ENCODE measurements at places on chromosomes 12 and 14.
A peak's percentile ranks its signal among the peaks of the same experiment; 100 is the strongest.

DNA sequence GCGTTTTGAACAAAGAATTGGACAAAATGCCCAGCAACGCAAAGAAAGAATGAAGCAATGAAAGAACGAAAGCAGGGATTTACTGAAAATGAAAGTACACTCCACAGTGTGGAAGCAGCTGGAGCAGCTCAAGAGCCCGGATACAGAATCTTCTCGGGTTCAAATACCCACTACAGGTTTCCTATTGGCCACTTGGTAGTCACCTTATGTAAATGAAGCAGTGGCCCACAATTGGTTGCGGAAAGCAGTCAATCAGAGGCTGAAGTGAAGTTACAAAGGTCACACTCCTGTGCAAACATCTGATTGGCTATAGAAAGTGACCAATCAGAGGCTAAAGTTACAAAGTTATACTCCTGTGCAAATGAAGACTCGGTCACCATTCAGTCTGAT, 15.0 kb upstream of the PPP1R13B start:
- no peak for DNase-seq

GRCh38 chr12:107344035-107344808, 250.9 kb upstream of the CRY1 start:
- no peak for DNase-seq

- no peak for DNase-seq
Observed at GRCh38 chr12:6603095-6603567, 4.0 kb downstream of the CHD4 start.

GRCh38 chr14:45084946-45085346, 1.0 kb downstream of the PRPF39 start:
- DNase-seq: no peak

GRCh38 chr14:34640826-34641225, 10.9 kb upstream of the SNX6 start:
- no peak for DNase-seq

DNA sequence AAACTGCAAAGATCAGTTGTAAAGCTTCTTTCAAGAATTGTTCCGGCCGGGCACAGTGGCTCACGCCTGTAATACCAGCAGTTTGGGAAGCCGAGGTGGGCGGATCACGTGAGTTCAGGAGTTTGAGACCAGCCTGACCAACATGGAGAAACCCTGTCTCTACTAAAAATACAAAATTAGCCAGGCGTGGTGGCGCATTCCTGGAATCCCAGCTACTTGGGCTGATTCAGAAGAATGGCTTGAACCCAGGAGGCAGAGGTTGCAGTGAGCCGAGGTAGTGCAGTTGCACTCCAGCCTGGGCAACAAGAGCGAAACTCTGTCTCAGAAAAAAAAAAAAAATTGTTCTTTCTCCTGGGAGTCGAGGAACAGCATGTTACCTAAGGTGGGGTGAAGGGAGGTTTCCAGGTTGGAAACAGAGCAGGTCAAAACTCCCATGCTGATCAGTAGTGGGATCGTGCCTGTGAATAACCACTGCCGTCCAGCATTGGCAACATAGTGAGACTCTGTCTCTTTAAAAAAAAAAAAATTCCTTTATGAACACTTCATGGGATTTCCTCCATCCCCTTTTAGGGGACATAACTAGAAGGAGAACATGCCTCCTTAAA, 13.9 kb downstream of the FBXO34 start:
- DNase-seq: no peak

DNA sequence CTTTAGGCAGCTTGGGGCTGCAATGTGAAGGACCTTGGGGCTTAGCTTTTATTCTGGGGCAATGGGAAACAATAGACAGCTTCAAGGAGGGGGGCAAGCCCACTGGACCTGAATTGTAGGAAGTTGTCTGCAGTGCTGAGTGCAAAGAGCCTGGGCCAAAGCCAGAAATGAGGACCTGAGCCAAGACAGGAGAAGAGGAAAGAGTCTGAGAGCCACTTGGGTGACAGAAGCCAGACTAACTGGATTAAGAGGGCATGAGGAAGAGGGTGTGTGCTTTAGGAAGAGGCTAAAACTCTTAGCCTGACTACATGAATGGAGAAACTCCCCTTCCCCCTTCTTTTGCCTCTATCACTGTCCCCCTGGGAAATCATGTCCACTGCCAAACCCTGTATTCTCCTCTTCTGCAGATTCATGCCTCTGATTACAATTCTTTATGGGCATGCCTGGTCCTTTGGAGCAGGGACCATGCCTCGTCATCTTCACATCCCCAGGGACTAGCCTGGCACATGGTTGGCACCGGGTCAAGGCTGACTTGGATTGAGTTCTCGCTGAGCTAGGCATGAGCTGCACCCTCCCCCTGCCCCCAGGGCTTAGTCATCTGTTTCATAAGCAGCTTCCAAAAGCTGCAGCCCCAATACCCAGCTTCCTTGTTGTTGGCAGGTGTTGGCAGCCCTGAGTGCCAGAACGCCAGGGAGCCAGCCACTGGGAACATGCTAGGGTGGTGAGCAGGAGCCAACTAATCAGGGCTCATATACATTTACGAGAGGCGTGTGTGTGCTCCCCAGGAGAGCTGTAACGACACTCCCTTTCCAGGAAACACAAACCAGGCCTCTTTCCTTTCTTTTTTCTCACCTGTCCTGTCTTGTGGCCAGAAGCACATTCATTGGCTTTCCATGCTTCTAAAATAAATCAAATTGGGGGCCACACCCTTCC, 27.7 kb upstream of the JDP2 start:
- DNase-seq: peak; percentile 83

DNA sequence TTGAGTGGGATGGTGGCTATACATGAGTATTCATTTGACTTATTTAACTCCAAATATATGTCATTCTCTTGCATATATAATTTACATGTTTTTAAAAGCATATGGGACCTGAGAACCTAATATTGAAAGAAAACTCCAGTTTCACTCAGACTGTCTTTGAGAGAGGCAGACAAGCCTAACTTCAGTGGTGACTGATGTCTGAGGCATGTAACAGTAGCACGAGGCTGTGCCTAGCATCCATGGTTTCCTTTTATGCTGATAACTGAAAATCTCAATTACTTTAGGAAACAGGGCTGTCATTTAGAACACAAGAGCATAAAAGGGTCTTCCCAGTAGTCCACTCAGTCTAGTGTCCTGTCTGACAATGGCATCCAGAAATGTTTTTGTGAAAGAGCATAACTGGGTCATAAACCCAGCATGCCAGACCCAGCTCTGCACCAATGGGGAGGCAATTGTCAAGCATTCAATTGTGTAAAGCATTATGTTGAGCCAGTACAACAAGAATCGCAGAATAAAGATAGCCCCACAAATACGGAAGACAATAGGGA, 24.3 kb downstream of the MAPK1IP1L start:
- no peak for DNase-seq

- no peak for DNase-seq
Observed at GRCh38 chr12:130752692-130753230, 36.7 kb upstream of the RIMBP2 start.

- no peak for DNase-seq
Observed at GRCh38 chr14:61132336-61132735, 148.8 kb downstream of the TMEM30B start.

DNA sequence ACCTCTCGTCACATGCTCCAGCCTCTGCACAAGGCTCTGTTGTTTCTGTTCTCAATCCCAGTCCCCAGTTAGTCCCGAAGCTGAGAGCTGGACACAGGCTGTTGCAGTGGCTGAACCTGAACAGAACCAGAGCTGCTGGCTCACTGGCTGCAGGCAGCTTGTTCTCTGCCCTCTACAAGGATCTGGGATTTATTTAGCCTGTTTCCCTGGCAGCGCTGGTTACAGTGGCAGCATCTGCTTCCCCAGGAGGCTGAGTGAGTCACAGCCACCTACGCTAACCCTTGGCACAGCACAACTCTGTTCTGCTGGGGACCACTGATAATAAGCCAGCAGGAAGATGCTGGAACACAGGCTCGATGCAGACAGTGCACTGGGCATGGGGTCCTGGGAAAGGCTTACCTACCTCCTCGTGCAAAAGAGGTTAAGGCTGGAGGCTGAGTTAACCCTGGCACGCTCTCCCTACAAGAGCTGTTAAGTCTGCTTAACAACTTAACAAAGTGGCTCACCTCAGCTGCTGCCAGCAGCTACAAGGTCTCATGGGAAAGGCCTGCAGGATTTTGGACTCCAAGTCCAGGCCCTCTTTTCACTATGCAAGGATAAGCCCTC, 299.6 kb downstream of the PCNX1 start:
- DNase-seq: peak; percentile 94

GRCh38 chr14:93962701-93963601, 13.4 kb downstream of the ASB2 start:
- DNase-seq: peak; percentile 64

All from posterior cingulate gyrus (tissue), 11 donors.